ENCODE measurements at places on chromosomes 6 and 20.

- no peak for DNase-seq
Observed at GRCh38 chr6:15580326-15580725, 82.5 kb downstream of the DTNBP1 start.

GRCh38 chr6:45911691-45912090 lies 104.0 kb downstream of the CLIC5 start:
- DNase-seq = no peak

DNA sequence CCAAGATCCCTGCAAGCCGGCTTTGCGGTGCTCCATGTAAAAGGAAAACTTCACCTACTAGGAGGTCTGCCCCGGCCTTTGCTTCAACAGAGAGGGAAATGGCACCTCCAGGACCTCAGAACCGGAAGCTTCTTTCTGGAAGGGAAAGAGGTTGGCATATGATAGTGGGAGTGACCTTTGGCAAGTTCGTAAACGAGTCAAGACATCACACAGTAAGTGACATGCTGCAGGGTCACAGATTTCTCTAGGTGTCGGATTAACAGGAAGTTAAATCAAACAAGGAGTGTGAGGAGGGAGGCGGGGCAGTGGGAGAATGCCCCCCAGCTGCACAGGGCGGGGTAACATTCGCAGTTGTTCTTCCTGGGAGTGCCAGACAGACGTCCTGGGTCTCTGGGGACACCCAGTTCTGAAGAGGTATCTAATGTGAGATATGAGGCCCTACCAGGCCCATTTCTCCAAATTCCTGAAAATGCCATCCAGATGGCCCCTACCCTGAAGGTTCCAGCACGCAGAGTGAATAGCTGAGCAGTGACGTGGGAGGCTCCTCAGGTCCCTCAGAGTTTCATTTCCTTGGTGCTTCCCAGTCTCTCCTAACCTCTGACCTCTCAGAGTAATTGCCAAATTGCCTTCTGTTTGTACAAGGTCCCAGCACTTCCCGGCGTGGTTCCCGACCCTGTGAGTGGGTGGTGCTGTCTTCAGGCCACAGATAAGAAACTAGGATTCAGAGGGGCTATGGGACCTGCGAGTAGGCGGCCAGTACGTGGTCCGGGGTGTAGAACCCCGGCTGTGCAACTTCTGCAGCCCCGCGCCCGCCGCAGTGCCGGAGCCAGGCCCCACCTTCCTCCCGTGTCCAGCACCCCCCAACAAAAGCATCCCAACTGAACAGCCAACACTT lies 1.9 kb downstream of the RRBP1 start:
- no peak for DNase-seq

GRCh38 chr20:7497985-7498384 lies 442.3 kb downstream of the HAO1 start:
- no peak for DNase-seq

DNA sequence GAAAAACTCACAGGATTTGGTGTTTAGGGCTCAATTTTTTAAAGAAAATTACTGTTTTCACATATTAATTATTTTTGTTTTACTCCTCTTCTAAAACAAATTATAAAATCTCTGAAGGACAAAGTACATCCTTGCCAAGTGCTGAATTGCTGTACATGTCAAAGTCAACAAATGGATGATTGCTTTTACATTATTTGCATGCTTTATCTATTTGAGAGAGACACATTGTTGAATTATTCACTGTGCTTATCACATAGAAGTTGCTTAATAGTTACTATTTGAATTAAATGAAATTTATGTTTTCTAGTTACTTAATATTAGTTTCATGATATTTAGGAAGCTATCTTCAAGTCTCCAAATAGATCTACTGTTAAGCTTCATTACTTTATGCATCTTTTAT lies 318.6 kb upstream of the PTCHD4 start:
- no peak for DNase-seq

DNA sequence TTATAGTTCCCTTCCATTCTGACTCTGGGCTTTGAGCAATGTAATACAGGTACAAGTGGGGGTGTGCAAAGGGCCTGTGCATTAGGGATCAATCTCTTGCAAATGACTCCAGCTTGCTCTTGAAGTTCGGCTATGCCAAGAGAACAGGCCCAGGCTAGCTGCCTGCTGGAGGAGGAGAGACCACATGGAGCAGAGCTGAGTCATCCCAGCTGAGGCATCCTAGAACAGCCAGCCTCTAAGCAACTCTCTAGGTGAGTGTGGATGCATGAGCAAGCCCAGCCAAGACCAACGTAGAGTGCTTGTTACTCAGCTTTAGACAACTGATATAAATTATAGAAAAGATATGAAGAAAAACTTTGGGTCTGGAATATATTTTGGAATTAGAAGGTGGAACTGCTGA lies 47.6 kb upstream of the RBM24 start:
- DNase-seq = no peak

DNA sequence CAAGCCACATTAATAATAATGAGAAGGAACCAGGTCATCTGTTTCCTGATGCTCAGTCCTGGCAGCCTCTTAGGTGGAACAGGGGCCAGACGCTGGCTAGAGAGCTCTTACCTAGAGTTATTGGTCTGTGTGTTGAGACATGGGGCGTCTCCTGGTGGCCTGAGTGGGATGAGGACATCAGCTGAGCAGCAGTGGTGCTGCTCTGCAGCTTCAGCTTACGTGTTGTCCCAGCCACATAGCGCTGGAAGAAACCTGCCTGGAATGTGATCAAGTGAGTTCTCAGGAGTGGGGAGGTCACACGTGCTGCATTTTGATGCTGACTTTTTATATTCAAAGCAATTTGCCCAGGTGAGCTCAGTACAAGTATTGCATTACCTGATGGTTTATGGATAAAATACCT lies 355.4 kb downstream of the CDH26 start:
- no peak for DNase-seq

DNA sequence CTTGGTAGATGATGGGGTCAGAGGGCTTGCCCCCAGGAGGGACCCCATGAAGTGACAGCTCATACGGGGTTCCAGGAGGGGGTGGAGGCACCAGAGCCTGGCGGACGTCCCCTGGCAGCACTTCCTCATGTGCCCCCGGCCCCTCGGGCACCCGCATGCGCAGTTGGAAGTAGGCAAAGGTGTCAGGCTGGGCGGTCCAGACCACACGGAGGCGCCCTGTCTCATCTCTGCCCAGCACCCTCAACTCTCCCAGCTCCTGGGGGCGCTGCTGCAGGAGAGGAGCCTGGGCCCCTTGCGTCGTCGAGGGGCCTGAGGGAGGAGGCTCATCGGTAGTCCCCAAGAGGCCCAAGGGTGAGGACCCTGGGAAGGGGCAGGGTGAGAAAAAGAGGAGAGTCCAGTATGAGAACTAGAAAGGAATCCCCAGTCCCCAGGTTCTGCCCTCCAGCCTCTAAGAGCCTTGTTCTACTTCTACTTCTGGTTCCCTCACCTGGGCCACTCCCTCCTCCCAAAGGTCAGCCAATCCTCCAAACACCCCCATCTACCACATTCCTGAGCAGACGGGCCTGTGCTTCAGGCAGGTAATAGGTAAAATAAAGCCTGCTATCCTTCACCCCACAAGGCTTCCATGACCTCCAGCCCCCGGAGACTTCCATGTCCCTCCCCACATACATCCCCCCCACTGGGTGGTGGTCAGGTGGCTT lies 23.2 kb downstream of the TNXB start:
- no peak for DNase-seq

DNA sequence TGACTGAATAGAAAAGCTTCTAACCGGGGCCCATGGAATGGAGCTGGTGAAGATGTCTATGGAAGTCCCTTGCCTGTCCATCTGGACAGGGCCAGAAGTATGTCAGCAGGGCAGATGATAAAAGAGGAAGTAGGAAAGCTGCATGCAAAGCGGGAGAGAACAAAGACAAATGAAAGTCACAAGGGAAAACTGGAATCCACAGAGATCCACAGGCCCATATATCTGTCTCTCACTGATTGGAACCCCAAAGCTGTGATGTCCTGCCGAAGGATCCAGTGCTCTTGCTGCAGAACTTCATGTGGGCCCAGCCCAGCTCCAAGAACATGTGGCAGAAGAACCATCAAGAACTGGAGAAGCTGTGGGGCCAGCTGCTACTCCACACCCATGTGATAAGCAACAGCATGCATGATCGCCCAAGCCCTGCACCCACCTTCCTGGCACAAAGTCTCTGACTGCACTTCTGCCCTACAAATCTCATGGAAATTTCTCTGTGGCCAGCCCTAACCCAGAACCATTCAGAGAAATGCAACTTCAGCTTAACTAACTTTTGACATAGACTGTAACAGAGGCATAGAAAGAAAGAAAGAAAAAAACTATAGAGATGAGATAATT lies 716.0 kb downstream of the KIF16B start:
- DNase-seq = no peak

- DNase-seq = no peak
Observed at GRCh38 chr6:89500611-89501010, 67.7 kb downstream of the ANKRD6 start.

DNA sequence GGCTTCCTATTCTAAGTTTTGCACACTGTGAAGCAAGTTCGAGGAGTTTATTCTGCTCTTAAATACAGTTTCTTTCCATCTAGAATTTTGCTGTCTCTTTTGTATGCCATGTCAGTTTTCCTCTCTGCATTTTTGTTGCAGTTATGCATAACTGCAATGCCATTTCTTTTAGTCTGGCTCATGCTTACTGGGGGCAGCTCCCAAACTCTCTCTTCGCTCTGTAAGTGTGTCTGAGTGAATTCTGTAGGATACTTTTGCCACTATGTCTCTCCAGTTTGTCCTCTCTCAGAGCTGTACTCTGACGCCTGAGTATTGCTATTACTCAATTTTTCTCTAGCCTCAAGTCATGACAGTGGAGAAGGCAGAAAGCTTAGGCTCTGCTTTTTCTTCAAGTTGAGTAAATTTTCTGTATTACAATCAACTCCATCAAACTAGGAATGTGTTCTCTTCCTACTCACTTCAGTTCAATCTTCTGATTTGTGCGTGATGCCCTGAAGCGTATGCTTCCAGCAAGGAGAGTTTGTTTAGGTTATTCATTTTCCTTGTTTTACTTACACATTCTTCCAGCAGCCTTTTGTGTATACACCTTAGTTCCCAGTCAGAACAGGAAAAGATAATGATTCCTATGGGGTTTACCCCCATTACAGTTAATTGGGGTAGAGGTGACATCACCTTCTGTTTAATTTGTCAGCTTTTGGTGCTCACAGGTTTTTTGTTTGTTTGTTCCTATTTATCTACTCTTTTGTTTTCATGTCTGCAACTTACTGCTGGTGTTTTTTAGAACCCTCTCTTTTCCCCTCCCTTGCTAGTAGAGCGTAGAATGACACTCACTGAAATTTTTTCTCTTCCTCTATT lies 430.9 kb downstream of the BCKDHB start:
- no peak for DNase-seq

GRCh38 chr6:38453861-38454260 lies 185.9 kb downstream of the BTBD9 start:
- no peak for DNase-seq

DNA sequence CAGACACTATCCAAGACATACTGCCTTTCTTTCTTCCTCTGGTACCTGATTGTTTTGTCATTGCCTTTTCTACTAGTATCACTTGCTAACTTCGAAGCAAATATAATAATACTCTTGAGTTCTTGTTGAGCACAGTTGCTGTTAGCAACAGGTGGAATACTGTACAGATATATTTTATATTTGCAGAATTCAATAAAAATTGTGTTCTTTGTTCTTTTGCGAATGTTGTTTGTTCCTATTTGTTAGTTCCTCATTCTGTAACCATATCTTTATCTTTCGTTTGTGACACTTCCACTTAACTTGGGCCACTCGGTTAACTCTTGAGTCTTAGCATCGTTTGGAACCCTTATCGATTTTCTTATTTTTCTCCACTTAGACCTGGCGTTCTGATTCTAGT lies 868 bp downstream of the CYB5R4 start:
- no peak for DNase-seq

DNA sequence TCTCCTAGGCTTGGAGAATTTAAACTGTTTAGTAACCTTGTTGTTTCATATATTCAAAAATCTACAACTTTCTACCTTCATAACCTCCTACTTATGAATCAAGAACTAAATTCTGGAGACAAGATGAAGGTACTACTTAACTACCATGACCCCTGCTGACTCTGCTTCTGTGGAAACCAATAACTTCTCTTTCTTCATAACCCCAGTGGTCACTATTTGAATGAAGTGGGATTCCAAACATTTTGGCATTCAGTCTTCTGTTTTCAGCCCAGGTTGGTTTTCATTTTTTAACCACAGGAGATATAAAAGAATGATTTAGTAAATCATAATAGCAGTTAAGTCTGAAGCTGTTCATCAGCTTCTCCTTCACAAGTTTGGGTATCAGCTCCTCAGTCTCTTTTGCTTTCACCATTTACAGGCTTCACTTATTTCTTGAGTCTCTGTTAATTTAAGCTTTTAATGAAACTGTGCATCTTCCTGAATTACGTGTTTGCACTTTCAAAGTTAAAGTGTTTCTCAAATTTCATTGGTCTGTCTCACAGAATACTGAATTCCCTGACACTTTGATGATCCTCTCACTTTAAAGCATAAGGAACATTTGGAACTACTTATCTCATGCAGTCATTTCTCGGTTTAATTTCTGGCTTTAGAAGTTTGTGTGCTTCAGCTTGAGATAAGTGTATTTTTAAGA lies 9.5 kb downstream of the SENP6 start:
- DNase-seq = no peak

- no peak for DNase-seq
Observed at GRCh38 chr6:83119742-83120300, 52.4 kb downstream of the DOP1A start.

- DNase-seq = no peak
Observed at GRCh38 chr20:17912916-17913315, 55.7 kb downstream of the SNX5 start.

GRCh38 chr6:111850295-111850937 lies 22.8 kb downstream of the FYN start:
- no peak for DNase-seq

GRCh38 chr6:17156112-17156921 lies 54.5 kb downstream of the STMND1 start:
- peak; percentile 56 for DNase-seq

GRCh38 chr6:13554929-13555333 lies 19.5 kb upstream of the SIRT5 start:
- no peak for DNase-seq

GRCh38 chr6:169932491-169932890 lies 181.1 kb downstream of the ERMARD start:
- no peak for DNase-seq

DNA sequence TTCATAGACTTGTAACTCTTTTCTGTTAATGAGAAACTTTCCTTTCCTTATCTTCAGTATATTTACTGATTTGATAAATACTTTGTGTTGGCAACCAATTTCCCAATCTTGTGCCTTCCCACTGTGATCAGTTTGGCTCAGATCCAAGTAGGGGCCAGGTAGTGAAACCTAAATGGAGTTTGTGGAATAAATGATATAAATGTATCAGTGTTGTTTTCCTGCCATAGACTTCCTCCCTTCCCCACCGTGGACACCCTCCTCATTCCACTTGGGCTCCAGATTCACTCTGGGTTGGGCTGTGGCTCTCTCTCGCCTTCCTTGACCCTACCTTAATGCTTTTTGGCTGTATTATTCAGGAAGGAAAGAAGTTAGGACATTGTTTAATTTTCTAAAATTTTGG lies 1.3 kb downstream of the ZKSCAN3 start:
- no peak for DNase-seq
